ENCODE measurements at places on chromosomes 3 and 15. TPM values are rescaled to one million over a fixed set of nuclear protein-coding genes. Genes with fewer than 3 reads are reported as not detected.

FBXO40 gene
- total RNA-seq: not detected

MORC1 gene
- 0.90 TPM for total RNA-seq

TSC22D2 gene
- total RNA-seq: 48.3 TPM

SNX4 gene
- 55.3 TPM for total RNA-seq

PIGZ gene
- total RNA-seq: 5.8 TPM

SLC12A8 gene
- total RNA-seq: 2.9 TPM

DUOX1 gene
- total RNA-seq: 10.3 TPM

PLS1 gene
- 29.8 TPM for total RNA-seq

TMEM41A gene
- 15.2 TPM for total RNA-seq

CP gene
- 1.9 TPM for total RNA-seq

Measured in urinary bladder (tissue), 4 donors.